ENCODE measurements at places on chromosomes 3 and 15.

- no peak for DNase-seq
These were observed 12.1 kb upstream of the MGA start for GRCh38 chr15:41648097-41648496.

DNA sequence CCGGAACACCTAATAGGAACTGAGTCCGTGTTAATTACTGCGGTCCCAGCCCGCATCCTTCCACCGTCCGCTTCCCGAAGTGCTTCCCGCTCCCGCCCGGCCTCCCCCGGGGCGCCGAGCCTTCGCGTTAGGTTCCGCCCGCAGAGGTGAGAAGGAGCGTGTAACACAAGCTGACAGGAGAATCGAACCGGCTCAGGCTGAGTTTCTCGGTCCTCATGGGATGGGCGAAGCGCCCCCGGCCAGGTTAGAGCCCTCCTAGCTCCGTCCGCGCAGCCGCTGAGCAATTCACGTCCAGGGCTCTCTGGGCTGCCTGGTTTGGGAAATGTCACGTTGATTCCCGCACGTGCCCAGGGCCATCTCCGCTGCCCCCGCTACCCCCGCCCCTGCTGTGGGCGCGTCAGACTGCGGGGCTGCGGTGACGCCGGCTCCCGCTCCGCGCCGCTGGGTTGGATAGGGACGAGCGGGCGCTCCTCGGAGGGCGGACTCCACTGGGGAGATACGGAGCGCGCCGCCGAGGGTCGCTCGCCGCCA, 954 bp downstream of the CLDN11 start:
- DNase-seq: no peak

- DNase-seq: no peak
These were observed 69.5 kb downstream of the KLF15 start for GRCh38 chr3:126287536-126288241.

DNA sequence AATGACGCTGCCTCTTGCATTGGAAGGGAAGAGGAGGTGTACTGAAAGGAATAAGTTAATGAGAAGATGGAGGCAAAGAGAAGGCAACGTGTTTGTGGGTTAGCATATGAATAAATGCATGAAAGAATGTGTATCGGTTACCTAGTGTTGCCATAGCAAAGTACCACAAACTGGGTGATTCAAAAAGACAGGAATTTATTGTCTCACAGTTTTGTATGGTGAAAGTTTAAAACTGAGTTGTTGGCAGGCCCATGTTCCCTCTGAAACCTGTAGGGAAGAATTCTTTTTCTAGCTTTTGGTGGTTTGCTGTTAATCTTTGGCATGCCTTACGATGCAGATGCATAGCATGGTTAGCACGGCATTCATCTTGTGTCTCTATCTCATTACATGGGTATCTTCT, 729.9 kb downstream of the MECOM start:
- DNase-seq: no peak

GRCh38 chr3:192434186-192434585, 293.2 kb downstream of the FGF12 start:
- no peak for DNase-seq

- DNase-seq: peak; percentile 61
These were observed 63.2 kb upstream of the IQSEC1 start for GRCh38 chr3:13136426-13136825.

DNA sequence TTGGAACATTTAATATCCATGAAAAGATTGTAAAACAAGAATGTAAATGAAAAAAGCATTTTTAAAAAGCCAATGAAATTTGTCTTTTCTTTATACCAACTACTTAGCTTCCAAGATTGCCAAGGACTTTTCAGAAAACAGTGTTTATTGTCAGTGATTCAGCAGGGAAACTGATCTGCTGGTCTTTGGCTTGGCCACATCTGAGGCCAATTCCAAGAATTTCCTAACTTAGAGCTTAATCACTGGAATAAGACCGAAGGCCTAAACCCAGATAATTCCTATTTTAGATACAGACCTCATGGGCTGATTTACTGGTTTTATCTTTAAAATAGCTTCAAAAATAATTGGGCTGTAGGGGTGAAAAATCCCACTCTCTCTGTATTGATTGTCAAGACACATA, 260.5 kb upstream of the RORA start:
- DNase-seq: no peak

DNA sequence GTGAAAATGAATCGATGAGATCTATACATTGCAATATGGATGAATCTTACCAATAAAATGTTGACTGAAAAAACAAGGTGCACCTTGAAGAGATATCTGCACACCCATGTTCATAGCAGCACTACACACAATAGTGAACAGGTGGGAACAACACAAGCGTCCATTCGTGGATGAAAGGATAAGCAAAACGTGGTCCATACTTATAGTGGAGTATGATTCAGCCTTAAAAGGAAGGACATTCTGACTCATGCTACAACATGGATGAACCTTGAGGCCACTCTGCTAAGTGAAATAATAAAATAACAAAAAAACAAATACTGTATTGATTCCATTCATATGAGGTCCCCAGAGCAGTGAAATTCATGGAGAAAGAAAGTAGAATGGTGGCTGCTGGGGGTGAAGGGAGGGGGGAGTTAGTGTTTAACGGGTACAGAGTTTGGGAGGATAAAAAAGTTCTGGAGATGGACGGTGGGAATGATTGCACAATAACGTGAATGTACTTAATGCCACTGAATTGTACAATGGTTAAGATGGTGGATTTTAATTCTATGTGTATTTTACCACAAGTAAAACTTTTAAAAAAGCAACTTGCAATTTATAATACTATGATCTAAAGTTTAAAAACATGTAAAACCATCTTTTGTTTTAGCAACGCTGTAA, 35.6 kb downstream of the IQSEC1 start:
- no peak for DNase-seq

GRCh38 chr3:100210772-100211135, 50.0 kb upstream of the TBC1D23 start:
- DNase-seq: no peak

- no peak for DNase-seq
These were observed 1.3 kb upstream of the ZBTB47 start for GRCh38 chr3:42652251-42652610.

DNA sequence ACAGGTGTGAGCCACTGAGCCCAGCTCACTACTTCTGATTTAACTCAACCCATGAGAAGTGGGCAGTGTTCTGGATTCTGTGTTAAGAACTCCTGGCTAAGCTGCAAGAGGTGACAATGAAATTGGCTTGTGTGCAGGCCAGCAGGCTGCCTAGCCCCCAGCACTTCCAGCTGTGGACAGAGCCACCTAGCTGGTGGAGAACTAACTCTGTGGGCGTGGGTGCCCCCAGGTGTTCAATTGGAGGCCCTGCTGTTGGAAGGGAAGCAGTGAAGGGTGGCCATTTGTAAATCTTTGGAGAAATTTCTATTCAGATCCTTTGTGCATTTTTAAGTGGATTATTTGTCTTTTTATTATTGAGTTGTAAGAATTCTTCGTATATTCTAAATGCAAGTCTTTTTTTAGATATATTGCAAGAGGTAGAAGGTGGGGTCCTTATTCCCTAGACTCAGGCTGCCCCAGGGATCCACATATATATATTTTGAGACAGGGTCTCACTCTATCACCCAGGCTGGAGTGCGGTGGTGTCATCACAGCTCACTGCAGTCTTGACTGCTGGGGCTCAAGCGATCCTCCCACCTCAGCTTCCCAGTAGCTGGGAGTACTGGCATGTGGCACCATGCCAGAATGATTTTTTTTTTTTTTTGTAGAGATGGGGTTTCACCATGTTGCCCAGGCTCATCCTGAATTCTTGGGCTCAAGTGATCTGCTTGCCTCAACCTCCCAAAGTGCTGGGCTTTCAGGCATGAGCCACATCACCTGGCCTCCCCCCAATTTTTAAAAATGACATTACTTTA, 7.2 kb upstream of the SCAMP5 start:
- peak; percentile 75 for DNase-seq

DNA sequence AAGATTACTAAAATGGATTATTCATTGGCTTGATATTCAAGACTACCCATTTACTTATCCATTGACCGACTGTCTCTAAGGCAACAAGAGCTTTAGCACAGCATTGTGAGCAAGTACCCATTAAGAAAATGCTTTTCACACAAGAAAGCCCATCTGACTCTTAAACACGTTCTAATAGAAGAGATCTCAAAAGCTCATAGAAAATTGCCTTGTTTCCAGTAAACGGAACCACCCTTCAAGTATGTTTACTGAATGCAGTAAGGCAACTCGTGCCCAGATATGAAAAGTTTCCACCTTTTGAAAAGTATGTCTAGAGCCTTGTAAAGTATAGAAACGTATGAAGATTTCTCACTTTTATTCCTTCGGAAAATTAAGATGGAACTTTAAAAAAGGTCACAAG, 655.3 kb upstream of the ALCAM start:
- no peak for DNase-seq

- no peak for DNase-seq
These were observed 329.5 kb downstream of the MFSD1 start for GRCh38 chr3:159131376-159131775.

DNA sequence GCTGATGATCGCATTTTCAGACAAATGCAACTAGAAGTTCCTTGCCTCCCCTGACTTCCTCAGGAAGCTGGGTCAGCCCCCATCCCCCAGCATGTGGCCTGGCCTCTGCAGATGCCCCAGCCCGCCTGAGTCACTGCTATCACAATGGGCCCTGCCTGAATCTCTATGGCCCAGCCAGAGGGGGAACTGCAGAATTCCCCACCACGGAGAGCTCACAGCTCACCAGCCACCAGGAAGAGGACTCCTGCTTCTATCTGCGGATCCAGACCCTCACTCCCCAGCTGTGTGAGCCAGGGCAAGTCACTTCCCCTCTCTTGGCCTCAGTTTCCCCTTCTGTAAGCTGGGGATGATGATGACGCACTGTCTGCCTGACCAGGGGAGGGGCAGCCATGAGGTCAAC, 6.9 kb downstream of the PLXND1 start:
- peak; percentile 93 for DNase-seq

DNA sequence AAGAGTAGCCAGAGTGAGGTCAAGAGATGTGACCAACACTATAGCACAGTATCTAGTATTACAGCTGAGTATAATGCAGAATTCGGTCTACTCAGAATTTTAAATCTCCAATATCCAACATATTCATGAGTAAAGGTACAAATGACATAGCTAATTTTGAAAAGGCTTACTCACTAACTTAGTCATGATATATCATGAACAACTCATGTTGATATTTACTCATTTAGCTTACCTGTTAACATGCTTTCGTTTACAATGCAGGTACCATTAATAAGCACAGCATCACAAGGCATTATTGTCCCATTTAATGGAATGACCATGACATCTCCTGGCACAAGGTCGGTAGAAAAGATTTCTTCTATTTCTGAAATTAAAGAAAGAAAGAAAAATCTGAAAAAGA, 36.9 kb downstream of the ATP13A3 start:
- no peak for DNase-seq

- DNase-seq: peak; percentile 23
These were observed 37.3 kb upstream of the CACNA1D start for GRCh38 chr3:53457068-53457467.

- DNase-seq: no peak
These were observed 89.2 kb downstream of the FBN1 start for GRCh38 chr15:48556159-48556897.

DNA sequence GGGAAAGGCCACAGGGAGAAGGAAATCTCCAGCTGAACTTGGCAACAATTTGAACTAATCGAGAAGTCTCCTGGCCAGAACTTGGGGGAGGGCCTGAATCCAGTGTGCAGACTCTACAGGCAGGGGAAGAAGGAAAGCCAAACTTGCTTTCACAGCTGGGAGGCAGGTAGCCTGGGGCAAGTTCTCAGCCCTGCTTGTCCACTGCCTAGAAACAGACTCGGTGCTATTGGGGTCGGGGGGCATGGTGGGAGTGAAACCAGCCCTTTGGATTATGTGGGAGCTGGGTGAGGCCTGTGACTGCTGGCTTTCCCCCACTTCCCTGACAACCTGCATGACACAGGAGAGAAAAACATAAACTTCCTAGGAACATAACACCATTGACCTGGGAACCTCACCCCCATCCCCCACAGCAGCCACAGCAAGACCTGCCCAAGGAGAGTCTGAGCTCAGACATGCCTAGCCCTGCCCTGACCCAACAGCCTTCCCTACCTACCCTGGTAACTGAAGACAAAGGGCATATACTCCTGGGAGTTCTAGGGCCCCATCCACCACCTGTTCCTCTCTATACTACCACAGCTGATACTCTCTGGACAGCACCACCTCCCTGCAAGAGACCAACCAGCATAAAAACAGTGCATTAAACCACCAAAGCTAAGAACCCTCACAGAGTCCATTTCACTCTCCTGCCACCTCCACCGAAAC, 103.7 kb upstream of the MNS1 start:
- DNase-seq: no peak

Measured in NB4 (cell line).